Vagina (tissue), 2 donors: ENCODE measurements at places on chromosomes 4 and X. TPM values are rescaled to one million over a fixed set of nuclear protein-coding genes. Genes with fewer than 3 reads are reported as not detected.

FAT4 gene
- total RNA-seq, result 9.8 TPM

NRK gene
- 0.49 TPM for total RNA-seq

GRCh38 chr4:37388681-37389365 is 144.3 kb downstream of the NWD2 start:
- no peak for DNase-seq

DNA sequence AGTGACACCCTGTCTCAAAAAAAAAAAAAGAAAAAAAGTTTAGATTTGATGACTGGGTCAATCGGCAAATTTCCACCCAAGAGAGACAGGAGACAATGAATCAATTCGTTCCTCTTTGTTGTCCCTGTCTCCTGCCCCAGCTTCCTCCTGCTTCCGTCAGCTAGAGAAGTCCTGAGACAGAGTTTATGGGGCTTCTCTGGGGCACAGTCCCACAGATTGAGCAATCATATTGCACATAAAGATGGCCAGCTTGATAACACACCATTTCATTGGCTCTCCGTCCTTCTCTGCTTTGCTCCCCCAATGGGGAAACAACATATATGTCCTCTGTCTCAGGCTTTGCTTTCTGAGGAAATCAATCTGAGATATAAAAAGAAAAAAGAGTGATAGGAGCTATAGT is 78.4 kb upstream of the FUNDC1 start:
- no peak for DNase-seq

- no peak for DNase-seq
These were observed 67.2 kb downstream of the GPAT3 start for GRCh38 chr4:83603129-83603528.

LRCH2 gene
- 10.1 TPM for total RNA-seq

GRCh38 chrX:154719132-154719675 is 31.7 kb downstream of the GAB3 start:
- DNase-seq, result no peak

- no peak for DNase-seq
These were observed 134.3 kb downstream of the AMELX start for GRCh38 chrX:11427453-11428071.

POU3F4 gene
- not detected for total RNA-seq

DNA sequence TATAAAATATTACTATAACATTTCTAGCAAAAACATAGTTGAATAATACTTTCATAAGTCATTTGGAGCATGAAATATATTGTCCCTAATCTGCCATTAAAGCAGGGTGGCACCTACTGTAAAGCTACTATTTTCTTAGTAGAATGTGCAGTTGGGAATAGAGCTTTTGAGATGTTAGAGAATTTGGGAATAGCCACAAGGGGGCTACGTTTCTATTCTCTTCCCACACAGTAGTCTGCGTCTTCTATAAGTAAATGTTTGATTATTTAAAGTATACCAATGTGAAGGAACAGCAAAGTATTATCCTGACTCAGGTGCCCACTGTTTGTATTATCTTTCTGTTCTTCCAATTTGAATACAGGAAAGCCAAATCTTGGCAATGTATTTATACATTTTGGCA is 323.2 kb upstream of the GIMD1 start:
- DNase-seq, result no peak

GRCh38 chrX:10157543-10157942 is 768 bp downstream of the CLCN4 start:
- DNase-seq, result no peak

DNA sequence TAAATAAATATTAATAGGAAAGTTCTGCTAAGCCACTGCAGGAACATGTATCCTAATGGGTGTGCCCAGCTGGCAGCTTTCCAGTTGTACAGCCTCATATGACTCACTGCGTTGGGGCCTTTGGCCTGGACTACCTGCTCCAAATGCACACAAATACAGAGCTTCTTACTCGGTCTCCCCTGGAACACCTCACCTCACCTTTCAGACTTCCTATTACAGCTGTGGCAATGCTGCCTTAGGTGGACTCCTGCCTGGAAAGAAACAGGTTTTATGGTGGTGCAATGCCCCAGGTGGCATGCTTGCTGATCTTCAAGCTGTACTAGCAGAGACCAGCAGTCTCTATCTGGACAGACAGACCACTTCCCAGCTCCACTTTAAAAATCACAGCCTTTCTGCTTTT is 85.7 kb upstream of the EXOC1L start:
- no peak for DNase-seq

RBMXL3 gene
- not detected for total RNA-seq

GRCh38 chr4:149136951-149137620 is 678.6 kb downstream of the IQCM start:
- no peak for DNase-seq

DNA sequence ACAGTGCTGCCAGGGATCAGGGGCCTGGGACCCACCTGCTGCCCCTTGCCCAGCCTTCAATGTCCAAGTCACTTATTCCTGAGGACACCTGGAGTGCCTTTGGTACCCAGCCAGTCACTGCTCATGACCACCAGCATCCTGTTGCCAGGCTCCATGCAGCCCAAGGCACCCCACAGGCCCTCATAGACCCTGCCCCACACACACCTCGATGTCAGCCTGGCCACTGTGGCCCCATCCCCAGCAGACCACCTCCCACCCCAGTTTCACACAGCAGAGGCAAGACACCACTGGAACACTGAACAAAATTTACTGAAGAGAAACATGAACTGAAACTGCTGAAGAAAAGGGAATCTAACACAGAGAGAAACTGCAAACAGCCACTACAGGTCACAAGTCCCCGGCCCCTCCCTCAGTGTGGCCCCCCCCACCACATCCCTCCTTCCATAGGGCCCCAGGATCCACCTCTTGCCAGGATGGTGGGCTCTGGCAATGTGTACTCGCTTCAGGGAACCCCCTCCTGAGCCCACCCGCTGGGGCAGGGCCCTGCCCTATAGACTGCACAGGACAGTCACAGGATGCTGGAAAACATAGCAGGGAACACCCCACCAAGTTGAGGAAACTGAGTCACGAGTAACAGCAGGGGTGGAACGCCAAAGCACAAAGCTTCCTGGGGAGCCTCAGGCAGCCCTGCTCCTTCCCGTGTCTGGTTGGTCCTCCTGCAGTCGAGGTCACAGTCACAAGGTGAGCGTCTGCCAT is 5.2 kb downstream of the PNMA5 start:
- DNase-seq, result no peak

CCKAR gene
- 0.74 TPM for total RNA-seq

DNA sequence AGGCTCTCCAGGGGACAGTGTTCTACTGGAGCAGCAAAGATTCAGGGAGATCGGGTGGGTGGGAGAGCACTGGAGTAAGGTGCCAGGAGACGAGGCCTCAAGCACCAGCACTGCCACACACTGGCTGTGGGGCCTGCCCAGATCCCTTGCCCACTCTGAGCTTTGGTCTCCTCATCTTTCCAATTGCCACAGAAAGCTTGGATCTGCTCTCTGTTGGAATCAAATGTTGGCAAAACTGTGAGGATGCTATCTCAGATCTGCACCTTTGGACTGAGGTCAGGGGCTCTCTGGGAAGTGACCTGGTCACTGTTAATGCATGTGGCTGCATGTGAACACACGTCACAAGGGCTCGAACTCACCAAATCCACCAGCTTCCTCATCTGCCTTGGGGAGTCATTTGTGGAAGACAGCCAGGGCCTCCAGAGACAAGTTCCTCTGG is 1.3 kb downstream of the RIPPLY1 start:
- no peak for DNase-seq

DNA sequence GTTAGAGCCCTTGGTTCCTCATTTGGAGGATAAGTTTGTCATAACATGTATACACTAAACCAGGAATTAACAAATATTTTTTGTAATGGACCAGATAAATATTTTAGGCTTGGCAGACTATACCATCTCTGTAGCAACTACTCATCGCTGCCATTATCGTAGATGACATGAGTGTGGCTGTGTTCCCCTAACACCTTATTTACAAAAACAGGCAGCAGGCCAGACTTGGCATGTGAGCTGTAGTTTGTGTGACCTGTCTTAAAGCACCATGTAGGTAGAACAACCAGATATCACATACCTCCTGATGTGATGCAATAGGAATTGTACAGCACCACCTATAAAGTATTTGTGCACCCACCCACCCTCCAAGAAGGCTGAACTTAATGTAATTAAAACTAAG is 82.0 kb downstream of the RASGEF1B start:
- DNase-seq, result no peak

- no peak for DNase-seq
These were observed 62.0 kb upstream of the FREM3 start for GRCh38 chr4:143762511-143762910.

GPRASP3 gene
- 3.2 TPM for total RNA-seq

GRCh38 chr4:987624-988513 is 1.0 kb downstream of the IDUA start:
- DNase-seq, result no peak

DNA sequence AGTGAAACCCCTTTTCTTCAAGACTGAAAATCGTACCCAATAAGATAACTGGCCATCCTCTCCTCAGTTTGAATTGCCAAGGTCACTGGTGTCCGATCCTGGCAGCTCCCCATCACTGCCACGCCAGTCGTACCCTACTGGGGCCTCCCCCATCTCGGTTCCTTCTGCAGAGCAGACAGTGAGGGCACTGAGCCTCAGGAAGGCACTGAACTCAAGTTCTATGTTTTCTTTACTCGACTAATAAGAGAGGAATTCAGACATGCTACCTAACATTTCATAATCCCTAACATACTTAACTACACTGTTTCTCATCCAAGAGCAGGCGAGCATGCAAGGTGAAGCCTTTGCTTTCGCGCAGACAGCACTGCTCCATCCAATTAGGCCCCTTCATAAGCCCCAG is 23.4 kb downstream of the ZFYVE28 start:
- no peak for DNase-seq

GRCh38 chrX:12494400-12495138 is 296.6 kb upstream of the PRPS2 start:
- DNase-seq, result no peak

- DNase-seq, result no peak
These were observed 28.6 kb downstream of the UGDH start for GRCh38 chr4:39498727-39499020.

DNA sequence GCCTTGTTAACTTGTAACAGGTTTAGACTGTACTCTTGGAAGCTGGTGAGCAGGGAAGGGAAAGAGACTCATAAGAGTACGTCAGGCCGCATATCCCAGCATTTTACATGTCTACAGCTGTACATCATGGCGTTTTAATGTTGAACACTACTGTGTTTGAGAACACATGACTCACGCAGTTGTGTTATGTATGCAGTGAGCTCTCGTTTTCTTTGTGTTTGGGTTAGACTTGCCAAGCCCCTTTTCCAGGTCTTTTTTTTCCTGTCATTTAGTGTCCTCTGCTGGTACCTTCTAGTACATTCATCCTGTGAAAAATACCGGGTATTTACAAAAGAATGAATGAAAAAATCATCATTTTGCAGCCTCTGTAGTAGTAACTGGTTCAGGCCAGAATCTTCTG is 35.3 kb downstream of the SMS start:
- no peak for DNase-seq

GRCh38 chr4:153137159-153137558 is 67.1 kb upstream of the TRIM2 start:
- DNase-seq, result no peak

DNA sequence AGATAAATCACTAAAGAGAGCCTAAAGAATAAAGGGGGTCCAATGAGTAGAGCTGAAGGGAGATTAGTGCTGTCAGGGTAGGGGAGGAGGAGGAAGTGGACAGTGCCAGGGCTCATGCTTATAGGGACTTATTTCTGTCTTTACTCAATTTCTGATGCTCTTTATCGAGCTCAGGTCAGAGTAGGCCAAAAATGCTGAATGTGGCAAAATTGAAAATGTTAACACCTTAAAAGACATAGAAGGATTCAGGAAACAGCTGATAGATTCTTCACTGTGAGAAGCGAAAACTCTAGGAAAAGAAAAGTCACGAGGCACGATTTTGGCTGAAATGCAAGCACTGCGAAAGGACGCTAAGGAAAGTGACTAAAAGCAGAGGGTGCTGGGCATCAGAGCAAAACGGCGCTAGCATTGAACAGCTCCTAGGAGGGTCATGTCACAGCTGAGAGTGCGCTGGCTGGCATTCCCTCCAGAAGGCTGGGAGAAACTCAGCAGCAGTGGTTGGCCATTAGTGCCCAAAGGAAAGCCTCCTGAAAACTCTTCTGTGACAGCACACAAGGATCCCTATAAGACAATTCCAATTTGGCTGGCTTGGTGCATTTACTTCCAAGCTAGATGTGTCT is 150.9 kb downstream of the HS6ST2 start:
- no peak for DNase-seq

DNA sequence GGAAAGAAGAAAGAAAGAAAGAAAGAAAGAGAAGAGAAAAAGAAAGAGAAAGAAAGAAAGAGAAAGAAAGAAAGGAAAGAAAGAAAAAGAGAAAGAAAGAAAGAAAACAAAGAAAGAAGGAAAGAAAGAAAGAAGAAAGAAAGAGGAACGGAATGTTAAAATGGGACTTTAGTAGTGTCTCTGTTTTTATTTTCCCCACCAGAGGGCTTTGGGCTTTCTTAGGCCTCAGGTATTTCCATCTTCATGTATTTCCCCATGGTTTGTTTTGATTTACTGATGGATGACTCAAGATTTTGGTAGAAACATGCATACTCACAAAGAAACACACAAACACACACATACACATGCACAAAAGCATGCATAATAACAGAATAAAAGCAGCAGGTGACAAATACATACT is 181.2 kb downstream of the AFF2 start:
- DNase-seq, result no peak

DNA sequence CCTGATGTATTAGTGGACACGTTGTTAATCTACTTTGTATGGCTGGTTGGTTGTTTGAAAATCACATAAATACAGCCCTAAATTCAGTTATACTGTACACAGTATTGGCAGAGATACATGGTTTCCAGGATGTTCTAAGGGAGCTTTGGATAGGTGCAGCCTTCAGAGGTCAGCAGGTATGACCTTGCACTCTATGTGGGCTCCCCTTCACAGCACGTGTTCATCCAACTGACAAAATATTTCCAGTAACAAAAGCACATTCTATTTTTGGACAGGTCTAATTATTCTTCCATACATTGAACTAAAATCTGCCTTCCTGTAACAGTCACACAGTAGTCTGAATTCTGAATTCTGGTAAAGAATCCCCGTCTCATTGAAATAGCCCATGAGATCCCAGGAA is 92.8 kb upstream of the RAPGEF2 start:
- DNase-seq, result no peak

PRRG3 gene
- total RNA-seq, result 0.98 TPM

GRCh38 chrX:31715675-31716074 is 643.8 kb upstream of the FTHL17 start:
- no peak for DNase-seq

DNA sequence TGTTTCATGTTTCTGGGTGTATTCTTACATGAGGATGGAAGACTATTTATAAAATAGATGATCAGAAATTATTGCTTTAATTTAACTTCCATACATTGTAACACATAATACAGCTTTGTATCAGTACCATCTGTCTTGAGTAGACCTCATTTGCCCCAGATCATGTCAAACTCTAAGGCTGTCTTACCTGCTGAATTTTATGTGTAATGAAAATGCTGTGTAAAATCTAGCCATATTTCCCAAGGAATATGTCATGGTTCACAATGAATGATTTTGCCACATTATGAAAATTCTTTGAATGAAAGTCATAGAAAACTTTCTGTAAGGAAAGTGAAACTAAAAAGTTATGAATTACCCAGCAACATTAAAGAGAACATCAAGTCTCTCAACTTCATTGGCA is 7.4 kb downstream of the BDH2 start:
- DNase-seq, result no peak
